H1 (cell line): ENCODE measurements at places on chromosomes 7 and 10. TPM values are rescaled to one million over a fixed set of nuclear protein-coding genes. Genes with fewer than 3 reads are reported as not detected.
A peak's percentile ranks its signal among the peaks of the same experiment; 100 is the strongest.

- no peak overlapping the region for H3K27ac ChIP-seq
- H3K4me1 ChIP-seq = peaks cover 5% of the 10 kb centered on the region
- no peaks in the 10 kb centered on the region for H3K27me3 ChIP-seq
- no peak overlapping the region for H3K4me3 ChIP-seq
Measured at GRCh38 chr10:35510891-35511290, 94.2 kb upstream of the GJD4 start.

DNA sequence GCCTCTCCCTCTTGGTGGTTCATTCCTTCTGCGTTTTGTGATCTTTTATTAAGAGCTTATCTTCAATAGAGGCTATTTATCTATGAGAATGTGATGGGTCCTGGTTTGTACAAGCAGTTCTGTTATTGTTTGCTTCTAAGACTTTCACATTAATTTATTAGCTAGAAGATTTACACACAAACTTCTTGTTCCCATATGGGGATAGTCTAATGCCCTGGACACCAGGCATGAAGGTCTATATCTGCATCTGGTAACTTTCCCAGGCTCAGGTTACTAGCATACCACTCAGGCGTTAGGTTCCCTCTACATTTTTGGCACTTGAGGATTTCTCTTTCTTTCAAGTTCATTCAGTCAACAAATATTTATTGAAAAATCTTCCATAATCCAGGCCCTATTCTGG lies 7.7 kb downstream of the XPNPEP1 start:
- DNase-seq = no peak
- no peak overlapping the region for H3K27ac ChIP-seq
- no peaks in the 10 kb centered on the region for H3K27me3 ChIP-seq

- H3K36me3 ChIP-seq = no peaks in the 10 kb centered on the region
- DNase-seq = peak; percentile 85
- peak within 1 kb of the TSS; percentile 78 for H3K4me3 ChIP-seq
- H3K27ac ChIP-seq = peak within 1 kb of the TSS; percentile 66; the same call in 1 of the 2 replicates
- peaks cover 10% of the 10 kb centered on the region for H3K4me1 ChIP-seq
Measured at GRCh38 chr10:51074238-51075028, at the start of gene PRKG1. Gene PRKG1, plus strand, starts transcription at chr10:51074487.

GRCh38 chr10:76080451-76080850 lies 649.0 kb downstream of the LRMDA start:
- H3K4me3 ChIP-seq = no peak overlapping the region
- H3K36me3 ChIP-seq = no peaks in the 10 kb centered on the region
- H3K27ac ChIP-seq = no peak overlapping the region
- H3K27me3 ChIP-seq = peaks cover 9% of the 10 kb centered on the region

DNA sequence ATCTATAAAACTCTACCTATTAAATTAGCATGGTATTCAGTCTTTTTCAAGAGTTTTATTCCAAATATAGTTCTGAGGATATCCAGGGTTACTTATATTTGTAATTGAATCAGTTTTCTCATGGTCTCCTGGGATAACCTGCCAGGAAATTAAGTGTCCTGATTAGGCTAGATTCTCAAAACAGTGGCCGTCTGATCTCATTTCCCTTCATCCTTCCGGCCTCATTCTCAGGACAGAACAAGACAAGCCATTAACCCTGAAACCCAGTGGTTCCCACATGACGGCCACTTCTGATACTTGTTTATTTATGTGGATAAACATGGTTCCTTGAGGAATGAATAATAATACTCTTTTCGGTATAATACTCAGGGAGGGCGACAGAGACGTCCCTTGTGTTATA lies 417.6 kb upstream of the POT1 start:
- no peaks in the 10 kb centered on the region for H3K36me3 ChIP-seq
- no peak overlapping the region for H3K4me3 ChIP-seq
- H3K4me1 ChIP-seq = no peaks in the 10 kb centered on the region
- DNase-seq = no peak
- H3K27ac ChIP-seq = no peak overlapping the region
- H3K27me3 ChIP-seq = no peaks in the 10 kb centered on the region

- no peaks in the 10 kb centered on the region for H3K27me3 ChIP-seq
- no peaks in the 10 kb centered on the region for H3K36me3 ChIP-seq
- no peak overlapping the region for H3K4me3 ChIP-seq
- H3K4me1 ChIP-seq = no peaks in the 10 kb centered on the region; the same call in 1 of the 2 replicates
- DNase-seq = peak; percentile 46
Measured at GRCh38 chr10:20614911-20615310, 282.2 kb downstream of the NEBL start.

- no peak overlapping the region for H3K27ac ChIP-seq
- no peaks in the 10 kb centered on the region for H3K36me3 ChIP-seq
- DNase-seq = no peak
- no peak overlapping the region for H3K4me3 ChIP-seq
- no peaks in the 10 kb centered on the region for H3K27me3 ChIP-seq
- no peaks in the 10 kb centered on the region for H3K4me1 ChIP-seq
Measured at GRCh38 chr7:3267966-3268690, 32.9 kb upstream of the SDK1 start.

GRCh38 chr10:110269374-110270318 lies 35.1 kb downstream of the SMNDC1 start:
- no peaks in the 10 kb centered on the region for H3K27me3 ChIP-seq
- no peaks in the 10 kb centered on the region for H3K4me1 ChIP-seq
- H3K27ac ChIP-seq = no peak overlapping the region
- no peak overlapping the region for H3K4me3 ChIP-seq
- DNase-seq = no peak
- H3K36me3 ChIP-seq = no peaks in the 10 kb centered on the region

DNA sequence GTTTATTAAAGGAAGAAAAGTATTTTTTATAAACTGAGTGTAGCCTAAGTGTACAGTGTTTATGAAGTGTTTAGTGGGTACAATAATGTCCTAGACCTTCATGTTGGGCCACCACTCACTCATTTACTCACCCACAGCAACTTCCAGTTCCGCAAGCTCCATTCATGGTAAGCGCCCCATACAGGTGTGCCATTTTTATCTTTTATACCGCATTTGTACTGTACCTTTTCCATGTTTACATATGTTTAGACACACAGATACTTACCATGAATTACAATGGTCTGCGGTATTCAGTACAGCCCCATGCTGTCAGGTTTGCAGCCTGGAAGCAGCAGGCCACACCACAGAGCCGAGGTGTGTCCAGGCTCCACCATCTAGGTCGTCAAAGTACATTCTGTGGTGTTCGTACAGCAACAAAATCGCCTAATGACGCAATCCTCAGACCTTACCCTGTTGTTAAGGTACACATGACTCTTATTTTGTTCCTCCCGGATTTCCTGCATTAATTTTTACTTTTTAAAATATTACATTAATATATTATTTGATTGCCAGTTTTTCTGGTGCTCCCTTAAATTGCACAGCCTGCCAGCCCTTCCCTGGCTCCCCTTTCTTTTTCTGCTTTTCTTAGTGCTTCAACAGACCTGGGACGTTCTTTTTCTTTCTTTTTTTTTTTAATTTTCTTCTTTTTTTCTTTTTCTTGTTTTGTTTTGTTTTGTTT lies 881 bp upstream of the SSBP1 start:
- H3K36me3 ChIP-seq = peaks cover 17% of the 10 kb centered on the region
- peak overlapping the region; percentile 100; the same call in 1 of the 2 replicates for H3K4me3 ChIP-seq
- H3K27me3 ChIP-seq = no peaks in the 10 kb centered on the region
- 0 out of 2 replicates have a peak overlapping the region, but pooled peaks have one; percentile 49 for H3K27ac ChIP-seq
- peaks cover 2% of the 10 kb centered on the region; the same call in 1 of the 2 replicates for H3K4me1 ChIP-seq

GRCh38 chr7:77813180-77813579 lies 14.6 kb downstream of the PHTF2 start:
- no peak overlapping the region for H3K27ac ChIP-seq
- H3K4me1 ChIP-seq = no peaks in the 10 kb centered on the region
- H3K36me3 ChIP-seq = no peaks in the 10 kb centered on the region
- no peak for DNase-seq
- no peaks in the 10 kb centered on the region for H3K27me3 ChIP-seq

- no peaks in the 10 kb centered on the region for H3K27me3 ChIP-seq
- H3K4me3 ChIP-seq = peak overlapping the region; percentile 96
- DNase-seq = peak; percentile 60
- peaks cover 4% of the 10 kb centered on the region; the same call in 1 of the 2 replicates for H3K4me1 ChIP-seq
Measured at GRCh38 chr7:123747620-123748141, 1.1 kb downstream of the WASL start.

- H3K36me3 ChIP-seq = peaks cover 18% of the 10 kb centered on the region
- no peak overlapping the region for H3K27ac ChIP-seq
- H3K4me3 ChIP-seq = no peak overlapping the region
- no peaks in the 10 kb centered on the region for H3K27me3 ChIP-seq
- no peaks in the 10 kb centered on the region for H3K4me1 ChIP-seq
Measured at GRCh38 chr7:102208826-102209225, 77.8 kb upstream of the SH2B2 start.

Gene FAM25C
- total RNA-seq = not detected in 2 replicates

Gene NPSR1
- not detected in 2 replicates for total RNA-seq

Gene DIP2C
- 8.8 and 9.3 TPM in 2 replicates for total RNA-seq

Gene GNG11
- total RNA-seq = 1.3 TPM in 2 replicates
